ENCODE measurements at places on chromosomes 12 and 14.

DNA sequence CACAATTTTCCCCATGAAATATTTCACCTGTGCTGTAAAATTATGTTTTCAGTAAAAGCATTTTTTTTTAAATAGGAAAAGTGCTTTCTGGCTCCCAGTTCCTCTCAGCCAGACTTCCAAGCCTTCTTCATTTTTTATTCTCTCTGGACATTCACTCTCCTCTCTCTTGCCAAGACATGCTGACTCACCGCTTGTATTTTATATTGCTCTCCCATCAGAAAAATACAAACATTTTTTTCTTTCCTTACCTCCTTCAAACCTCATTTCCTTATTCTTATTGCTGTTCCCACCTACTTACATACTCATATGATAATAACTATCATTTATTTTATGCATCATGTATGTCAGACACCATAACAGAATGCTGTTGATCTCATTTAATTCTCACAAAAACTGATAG lies 37.7 kb upstream of the ZNF641 start:
- DNase-seq: no peak

GRCh38 chr14:59187802-59188460 lies 536 bp upstream of the DAAM1 start:
- DNase-seq: no peak

DNA sequence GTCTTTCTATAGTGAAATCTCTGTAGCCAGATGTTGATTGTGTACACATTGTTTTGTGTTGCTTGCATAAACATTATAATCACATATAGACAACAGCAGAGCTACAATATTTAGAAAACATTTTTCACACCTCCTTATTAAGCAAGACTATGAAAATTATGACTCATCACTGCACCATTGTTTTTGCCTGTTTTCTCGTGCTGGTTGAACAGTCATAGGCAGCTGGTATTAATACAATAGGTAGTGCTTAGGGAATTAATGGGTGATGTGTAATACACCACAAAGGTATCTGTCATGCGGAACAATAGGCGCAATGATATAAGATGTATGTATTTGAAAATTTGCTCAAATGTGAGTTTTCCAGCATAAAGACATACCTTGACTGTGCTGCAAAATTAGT lies 449.3 kb downstream of the FOXG1 start:
- peak; percentile 36 for DNase-seq

GRCh38 chr12:34345801-34346200 lies 323.5 kb downstream of the ALG10 start:
- DNase-seq: no peak

GRCh38 chr12:16946704-16947103 lies 340.7 kb upstream of the LMO3 start:
- DNase-seq: no peak

- DNase-seq: no peak
Observed at GRCh38 chr12:64875186-64875585, 50.7 kb downstream of the TBC1D30 start.

DNA sequence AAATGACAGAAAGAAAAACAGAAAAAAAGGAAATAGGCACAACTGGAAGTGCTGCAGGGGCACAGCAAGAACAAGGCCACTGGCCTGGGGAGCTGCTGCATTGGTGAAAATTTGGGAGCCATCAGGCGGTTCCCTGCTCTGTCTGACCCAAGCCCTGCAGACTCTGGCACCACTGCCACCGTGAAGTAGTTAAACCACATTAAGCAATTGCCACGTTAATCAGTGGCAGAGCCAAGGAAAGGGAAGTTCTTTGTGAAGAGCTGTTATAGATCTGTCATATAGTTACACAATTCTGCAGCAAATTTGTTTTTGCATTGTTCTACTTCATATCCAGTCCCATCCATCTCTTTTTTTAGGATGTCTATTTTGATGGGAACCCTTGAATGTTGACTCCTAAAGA lies 915.3 kb downstream of the FSCB start:
- DNase-seq: no peak

DNA sequence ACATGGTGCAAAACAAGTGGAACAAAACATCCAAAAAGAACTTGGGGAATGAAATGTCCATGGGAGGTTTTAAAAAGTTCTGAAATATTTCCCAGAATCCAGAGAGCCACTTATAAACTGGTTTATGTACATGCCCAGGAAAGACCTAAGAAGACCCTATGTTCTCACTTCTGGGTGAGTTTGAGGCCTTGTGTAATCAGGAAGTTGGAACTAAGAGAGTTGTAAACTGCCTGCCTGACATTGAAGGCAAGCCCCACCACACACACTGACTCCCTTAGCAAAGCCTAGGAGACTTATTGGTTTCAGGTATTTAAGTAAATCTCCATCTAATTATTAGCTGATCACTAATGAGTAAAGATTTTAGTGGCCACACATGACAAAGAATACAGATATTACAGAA lies 142.5 kb downstream of the LRIG3 start:
- no peak for DNase-seq

GRCh38 chr14:30921305-30921704 lies 46.9 kb downstream of the COCH start:
- DNase-seq: no peak

DNA sequence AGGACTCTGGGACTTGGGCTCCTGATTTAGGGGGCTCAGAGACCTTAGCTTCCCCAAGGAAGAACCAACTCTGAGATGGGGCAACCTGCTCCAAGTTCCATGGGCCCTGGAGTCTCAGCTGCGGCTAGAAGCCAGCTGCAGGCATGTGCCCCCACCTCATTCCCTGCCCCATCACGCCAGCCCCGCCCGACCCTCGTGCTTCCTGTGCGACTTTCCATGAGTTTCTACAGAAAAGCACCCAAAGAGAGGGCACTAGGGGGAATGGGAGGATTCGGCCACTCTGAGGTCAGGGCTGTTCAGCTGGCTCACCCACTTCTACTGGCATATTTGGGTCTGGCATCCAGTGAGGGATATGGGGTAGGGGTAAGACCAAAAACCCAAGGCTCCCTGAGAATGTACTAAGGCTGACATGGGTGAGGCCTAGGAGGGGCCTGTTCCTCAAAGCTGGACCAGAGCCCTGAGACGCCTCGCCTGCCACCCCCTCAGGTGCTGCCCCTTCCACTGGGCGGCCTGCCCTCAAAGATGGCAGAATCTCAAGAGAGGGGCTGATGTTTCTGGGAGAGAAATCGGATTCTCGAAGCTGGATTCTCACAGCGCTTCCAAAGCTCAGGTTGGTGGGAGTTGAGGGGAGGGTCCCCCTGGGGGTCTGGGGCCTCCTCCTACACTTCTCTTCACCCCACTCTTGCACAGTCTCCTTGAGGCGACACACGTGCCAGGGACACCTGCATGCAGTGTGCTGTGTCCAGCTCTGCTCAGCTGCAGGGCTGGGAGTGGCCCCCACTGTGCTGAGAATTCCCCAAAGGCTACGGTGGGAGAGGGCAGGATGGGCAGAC lies 22.1 kb downstream of the FAIM2 start:
- no peak for DNase-seq

DNA sequence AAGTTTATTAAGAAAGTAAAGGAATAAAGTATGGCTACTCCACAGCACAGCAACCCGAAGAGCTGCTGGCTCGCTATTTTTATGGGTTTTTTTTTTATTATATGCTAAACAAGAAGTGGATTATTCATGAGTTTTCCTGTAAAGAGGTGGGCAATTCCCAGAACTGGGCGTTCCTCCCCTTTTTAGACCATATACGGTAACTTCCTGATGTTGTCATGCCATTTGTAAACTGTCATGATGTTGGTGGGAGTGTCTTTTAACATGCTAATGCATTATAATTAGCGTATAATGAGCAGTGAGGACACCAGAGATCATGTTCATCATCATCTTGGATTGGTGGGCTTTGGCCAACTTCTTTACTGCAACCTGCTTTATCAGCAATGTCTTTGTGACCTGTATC lies 372.5 kb downstream of the ZFP36L1 start:
- no peak for DNase-seq

GRCh38 chr14:23430723-23431085 lies 4.8 kb downstream of the MYH7 start:
- DNase-seq: no peak

GRCh38 chr14:87076146-87076545 lies 916.8 kb downstream of the GALC start:
- no peak for DNase-seq

GRCh38 chr14:96790706-96791105 lies 6.5 kb upstream of the VRK1 start:
- no peak for DNase-seq

- DNase-seq: no peak
Observed at GRCh38 chr12:4665236-4665635, 16.3 kb downstream of the NDUFA9 start.

DNA sequence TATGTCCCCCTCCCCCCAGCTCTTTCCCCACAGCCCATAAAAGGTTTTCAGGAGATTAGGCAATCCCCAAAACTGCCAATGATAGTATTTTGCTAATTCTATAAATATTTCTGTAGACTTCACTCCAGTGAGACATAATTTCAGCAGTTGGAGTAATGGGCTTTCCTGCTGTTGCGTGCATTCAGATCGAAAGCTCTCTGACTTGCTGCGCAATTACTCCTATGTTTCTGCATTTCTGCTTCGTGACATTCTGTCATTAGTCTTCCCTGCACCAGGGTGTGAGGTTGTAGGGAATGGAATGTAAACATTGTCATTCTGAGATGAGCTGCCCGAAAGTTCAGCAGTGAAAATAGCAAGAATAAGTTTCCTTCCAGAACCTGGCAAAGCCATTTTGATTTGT lies 58.2 kb downstream of the SAMD4A start:
- DNase-seq: no peak

DNA sequence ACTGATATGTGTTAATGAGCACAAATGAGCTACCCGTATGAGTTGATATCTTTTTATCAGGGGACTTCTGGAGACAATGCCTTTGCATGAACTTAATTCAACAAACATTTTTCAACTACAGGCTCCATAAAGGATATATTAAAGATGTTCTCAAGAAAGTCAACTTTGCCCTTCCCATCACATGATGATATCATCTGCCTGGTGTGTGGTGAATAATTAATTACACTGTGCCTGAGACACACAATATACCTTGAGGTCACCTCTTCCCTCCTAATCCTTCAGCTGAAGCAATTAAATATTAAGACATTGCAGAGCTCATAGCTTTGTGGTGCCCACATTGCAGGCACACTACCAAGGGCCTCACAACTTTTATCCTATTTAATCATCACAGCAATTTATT lies 22.3 kb upstream of the NTF3 start:
- no peak for DNase-seq

DNA sequence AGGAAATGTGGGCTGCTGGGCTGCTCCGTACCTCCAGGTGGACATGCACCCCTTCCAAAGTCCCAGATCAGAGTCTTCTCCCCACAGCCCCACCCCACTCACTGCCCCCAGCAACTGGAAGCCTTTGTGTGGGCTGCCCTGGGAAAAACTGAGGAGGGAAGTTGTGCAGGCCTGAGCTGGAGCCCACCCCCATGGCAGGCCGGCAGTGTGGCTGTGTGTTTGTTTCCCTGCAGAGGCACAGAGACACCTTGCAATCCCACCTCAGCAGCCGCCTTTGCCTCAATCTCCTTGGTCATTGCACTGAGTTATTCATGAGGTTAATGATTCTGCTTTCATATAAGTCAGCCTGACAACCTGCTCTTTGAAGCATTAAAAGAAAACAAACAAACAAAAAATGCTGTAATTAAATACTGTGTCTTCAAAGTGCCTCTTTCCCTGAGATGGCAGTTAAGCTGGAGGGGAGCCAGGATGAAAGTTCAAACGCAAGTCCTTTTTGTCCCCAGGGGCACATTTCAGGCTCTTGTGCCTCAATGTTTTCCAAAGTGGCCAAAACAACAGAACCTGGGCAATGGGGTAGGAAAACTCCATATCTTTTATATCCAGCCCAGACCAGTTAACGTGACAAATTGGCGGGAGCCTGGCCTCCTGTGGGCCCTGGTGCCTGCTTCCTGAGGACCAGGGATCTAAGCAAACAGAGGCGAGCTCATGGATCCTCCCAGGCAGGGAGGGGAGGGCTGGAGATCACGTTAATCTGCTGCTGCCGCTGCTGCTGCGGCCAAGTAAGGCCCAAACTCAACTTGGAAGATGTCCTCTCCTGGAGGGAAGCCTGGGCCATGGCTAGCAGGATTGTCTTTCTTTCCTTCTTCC lies 51.9 kb upstream of the TSPAN11 start:
- peak; percentile 94 for DNase-seq

DNA sequence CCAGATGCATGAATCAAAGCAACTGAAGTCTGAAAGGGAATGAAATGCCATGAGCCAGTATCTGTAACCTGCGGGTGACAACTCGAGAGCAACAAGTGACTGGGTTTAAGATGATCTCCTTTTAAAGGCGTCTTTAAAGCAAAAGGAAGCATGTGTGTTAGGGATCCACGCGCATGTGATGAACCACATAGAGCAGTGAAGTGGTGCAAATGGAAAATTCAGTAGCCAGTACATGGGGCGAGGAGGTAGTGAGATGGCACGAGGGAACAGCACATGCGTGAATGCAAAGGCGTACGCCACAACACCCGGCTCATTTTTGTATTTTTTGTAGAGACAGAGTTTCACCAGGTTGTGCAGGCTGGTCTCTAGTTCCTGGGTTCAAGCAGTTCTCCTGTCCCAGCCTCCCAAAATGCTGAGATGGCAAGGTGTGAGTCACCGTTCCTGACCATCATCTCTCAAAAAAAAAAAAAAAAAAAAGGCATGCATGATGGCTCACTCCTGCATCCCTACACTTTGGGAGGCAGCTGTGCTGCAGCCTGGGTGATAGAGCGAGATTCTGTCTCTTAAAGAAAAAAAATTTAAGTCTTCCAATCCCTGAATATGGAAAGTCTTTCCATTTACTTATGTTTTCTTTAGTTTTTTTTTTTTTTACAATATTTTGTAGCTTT lies 24.6 kb upstream of the BCL7A start:
- no peak for DNase-seq

DNA sequence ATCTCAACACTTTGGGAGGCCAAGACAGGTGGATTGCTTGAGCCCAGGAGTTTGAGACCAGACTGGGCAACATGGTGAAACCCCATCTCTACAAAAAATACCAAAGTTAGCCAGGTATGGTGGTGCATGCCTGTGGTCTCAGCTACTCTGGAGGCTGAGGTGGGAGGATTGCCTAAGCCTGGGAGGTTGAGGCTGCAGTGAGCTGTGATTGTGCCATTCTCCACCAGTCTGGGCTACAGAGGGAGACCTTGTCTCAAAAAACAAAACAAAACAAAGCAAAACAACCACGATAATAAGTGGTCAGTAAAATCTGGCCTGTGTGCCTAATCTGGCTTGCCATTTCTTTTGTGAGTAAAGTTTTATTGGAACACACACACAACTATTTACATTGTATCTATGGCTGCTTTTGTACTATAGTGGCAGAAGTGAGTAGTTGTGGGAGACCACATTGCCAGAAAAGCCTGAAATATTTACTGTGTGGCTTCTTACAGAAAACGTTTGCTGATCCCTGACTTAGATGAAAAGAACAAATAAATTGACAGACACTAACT lies 19.4 kb upstream of the KLRG1 start:
- no peak for DNase-seq

- no peak for DNase-seq
Observed at GRCh38 chr14:68246786-68247105, 427.2 kb downstream of the RAD51B start.

GRCh38 chr14:93939304-93940229 lies 12.4 kb downstream of the FAM181A start:
- peak; percentile 84 for DNase-seq

GRCh38 chr12:87274594-87275245 lies 754.5 kb downstream of the C12orf50 start:
- DNase-seq: peak; percentile 33

- DNase-seq: peak; percentile 97
Observed at GRCh38 chr12:4030929-4031702, 157.9 kb upstream of the PARP11 start.

- no peak for DNase-seq
Observed at GRCh38 chr12:114858388-114859146, 174.6 kb upstream of the TBX3 start.

- DNase-seq: no peak
Observed at GRCh38 chr12:32949815-32950214, 53.2 kb upstream of the PKP2 start.

- DNase-seq: peak; percentile 24
Observed at GRCh38 chr14:51093371-51094281, 1.3 kb downstream of the TRIM9 start.
